ENCODE measurements at places on chromosomes 1 and 21. TPM values are rescaled to one million over a fixed set of nuclear protein-coding genes. Genes with fewer than 3 reads are reported as not detected.

The PCSK9 gene
- total RNA-seq: not detected

The SLC1A7 gene
- total RNA-seq: not detected

The ORC1 gene
- total RNA-seq: 24.0 TPM

The ECM1 gene
- total RNA-seq: 1.4 TPM

The MROH7 gene
- not detected for total RNA-seq

The GPR61 gene
- total RNA-seq: not detected

The BATF3 gene
- 75.3 TPM for total RNA-seq

The IFI44L gene
- 135 TPM for total RNA-seq

The RIPPLY3 gene
- not detected for total RNA-seq

The SGIP1 gene
- total RNA-seq: not detected

The NIBAN1 gene
- 49.8 TPM for total RNA-seq

The PRRC2C gene
- total RNA-seq: 282 TPM

The CCDC181 gene
- not detected for total RNA-seq

The KRTAP19-3 gene
- total RNA-seq: not detected

The RYR2 gene
- not detected for total RNA-seq

Data from T-helper 1 cell treated with Interleukin-12 subunit alpha and Interleukin-12 subunit beta and Interleukin-4 antibody, amounts not matched to agents 30 ng/mL and 1 ng/mL, for 36 hours (primary cell).